ENCODE measurements at places on chromosomes 12 and 14.

- DNase-seq = no peak
Measured at GRCh38 chr14:50373959-50374358, 22.7 kb downstream of the CDKL1 start.

DNA sequence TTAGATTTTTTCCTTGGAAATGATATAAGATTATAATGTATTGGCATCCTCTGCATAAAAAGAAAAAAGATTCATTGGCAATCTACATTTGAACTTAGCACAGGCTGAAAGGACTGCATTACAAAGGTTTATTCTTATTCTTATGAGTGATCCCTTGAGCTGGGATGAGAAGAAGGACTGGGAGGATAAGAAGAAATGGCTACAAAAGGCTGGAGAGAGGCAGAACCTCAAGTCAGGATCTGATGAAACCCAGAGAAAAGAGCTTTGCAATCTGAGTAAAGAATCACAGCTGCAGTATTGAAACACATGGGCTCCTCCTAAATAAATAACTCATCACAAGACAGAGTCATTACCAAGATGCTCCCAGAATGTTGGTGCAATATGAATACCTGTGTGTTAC is 1635.4 kb upstream of the FLRT2 start:
- DNase-seq = no peak

DNA sequence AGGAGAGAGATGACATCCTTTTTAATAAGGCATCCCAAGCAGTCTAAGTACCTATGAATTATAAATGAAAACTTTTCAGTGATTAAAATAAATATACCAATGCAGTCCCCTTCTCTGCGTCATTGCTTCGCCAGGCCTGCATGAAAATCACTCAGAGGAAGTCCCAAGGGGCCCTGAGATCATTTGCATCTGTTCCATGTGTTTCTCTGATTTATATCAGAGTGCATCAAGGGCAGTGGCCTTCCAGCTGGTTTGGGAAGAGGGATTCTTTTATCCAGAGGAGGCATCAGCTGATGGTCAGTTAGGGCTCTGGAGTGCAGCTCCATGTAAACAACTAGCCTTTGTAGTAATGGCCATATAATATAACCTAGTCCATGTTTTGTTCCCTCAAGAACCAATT is 210.1 kb downstream of the RGS6 start:
- DNase-seq = no peak

GRCh38 chr12:105725054-105725453 is 394.6 kb downstream of the C12orf75 start:
- DNase-seq = no peak

- no peak for DNase-seq
Measured at GRCh38 chr12:106066051-106066705, 72.6 kb downstream of the NUAK1 start.

DNA sequence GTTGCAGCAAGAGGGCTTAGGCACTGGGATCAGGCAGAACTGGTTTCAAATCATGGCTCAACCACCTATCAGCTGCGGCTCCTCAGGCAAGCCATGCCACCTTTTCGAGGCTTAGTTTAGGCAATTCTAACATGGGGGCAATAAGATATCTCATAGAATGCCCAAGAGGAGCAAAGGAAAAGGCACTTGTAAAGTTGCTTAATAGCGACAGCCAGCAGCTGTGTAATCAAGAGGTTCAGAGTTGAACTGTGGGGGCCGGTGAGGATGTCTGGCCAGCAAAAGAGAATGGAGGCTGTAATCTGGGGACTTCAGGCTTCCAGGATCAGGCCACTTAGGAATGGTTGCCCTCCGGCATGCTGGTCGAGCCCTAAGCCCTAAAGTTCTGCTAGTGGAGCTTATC is 3.0 kb upstream of the TCHP start:
- DNase-seq = no peak

GRCh38 chr14:65164068-65164824 is 61.9 kb upstream of the MAX start:
- peak; percentile 77 for DNase-seq

DNA sequence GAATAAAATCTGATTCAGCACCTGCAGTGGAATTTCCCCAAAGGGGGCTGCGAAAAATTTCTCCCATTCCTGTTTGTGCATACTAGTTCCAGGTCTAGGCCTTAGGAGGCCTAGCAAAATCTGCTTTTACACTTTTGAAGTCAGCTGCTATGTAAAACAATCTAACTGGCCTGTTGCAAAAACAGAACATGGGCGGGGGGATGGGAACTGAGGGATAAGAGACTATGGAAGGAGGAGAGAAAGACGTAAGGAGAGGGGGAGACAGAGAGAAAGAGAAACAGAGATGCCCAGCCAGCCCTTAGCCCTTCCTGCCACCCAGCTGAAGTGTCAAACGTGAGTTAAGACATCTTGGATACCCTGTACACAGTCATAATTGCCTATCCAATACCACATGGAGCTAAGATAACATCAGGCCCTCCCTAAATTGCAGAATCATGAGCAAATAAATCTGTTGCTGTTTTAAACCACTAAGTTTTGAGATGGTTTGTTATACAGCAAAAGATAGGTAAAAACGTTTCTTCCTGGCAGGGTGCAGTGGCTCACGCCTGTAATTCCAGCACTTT is 45.6 kb downstream of the SPTLC2 start:
- no peak for DNase-seq

DNA sequence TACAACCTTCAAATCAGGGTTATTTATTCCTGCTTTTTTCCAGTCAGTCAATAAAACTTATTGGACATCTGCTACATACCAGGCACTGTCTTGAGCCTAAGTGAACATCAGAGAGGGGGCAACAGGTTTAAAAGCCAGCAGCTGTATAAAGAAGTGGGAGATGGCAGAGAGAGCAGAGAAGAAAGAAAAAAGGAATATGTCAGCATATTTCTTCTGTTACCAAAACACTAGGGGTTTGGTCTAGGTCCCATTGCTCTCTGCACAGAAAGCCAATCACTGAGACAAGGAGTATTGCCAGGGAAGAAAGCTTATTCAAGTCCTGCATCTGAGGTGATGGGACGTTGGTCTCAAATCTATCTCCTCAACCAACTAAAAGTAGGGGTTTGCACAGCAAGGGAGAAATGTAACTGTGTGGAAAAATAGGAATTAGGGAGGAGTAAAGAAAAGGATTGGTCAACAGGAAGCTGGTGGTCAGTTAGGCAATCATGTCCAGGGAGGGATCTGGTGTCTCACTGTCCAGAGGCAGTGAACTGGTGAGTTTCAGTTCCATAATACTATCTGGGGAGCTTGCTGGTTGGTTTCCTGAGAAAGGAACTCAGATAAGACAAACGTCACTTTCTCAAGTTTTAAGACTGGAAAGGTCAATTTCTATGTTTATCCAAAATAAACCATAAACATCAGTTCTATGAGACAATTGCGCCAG is 107.5 kb downstream of the PHLDA1 start:
- no peak for DNase-seq

GRCh38 chr14:65103150-65103760 is 938 bp upstream of the MAX start:
- DNase-seq = peak; percentile 52

DNA sequence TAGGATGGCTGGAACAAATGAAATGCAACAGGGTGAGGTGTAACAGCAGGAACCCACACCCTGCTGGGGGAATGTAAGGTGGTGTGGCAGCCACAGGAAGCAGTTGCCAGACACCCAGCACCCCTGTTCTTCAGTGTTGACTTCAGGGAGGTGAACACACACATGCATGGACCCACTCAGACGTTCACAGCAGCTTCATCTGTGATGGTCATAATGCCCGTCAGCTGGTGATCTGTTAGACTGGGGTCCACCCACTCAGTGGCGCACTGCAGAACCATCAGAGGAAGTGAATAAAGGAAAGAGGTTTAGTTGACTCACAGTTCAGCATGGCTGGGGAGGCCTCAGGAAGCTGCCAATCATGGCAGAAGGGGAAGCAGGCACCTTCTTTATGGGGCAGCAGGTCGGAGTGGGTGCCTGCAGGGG is 22.7 kb upstream of the TEX22 start:
- peak; percentile 11 for DNase-seq

DNA sequence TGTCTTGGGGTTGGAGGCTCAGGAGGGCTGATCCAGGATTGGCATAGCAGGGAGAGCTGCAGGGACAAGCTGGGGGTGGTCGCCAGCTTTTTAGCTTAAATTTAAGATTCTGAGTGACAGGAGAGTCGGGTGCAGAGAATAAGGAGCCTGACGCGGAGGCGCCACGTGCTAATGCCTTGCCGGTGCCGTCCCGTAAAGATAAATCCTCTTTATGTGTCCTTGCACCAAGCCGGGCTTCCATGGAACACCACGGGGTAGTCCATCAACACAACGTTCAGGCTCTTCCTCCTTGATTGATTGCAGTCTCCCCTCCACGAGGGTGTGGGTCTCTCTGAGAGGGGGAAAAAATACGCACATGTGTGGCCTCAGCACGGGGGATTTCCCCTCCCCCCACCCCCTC is 3.9 kb downstream of the DLK1 start:
- DNase-seq = no peak

- peak; percentile 31 for DNase-seq
Measured at GRCh38 chr14:96938946-96939345, 141.8 kb downstream of the VRK1 start.

DNA sequence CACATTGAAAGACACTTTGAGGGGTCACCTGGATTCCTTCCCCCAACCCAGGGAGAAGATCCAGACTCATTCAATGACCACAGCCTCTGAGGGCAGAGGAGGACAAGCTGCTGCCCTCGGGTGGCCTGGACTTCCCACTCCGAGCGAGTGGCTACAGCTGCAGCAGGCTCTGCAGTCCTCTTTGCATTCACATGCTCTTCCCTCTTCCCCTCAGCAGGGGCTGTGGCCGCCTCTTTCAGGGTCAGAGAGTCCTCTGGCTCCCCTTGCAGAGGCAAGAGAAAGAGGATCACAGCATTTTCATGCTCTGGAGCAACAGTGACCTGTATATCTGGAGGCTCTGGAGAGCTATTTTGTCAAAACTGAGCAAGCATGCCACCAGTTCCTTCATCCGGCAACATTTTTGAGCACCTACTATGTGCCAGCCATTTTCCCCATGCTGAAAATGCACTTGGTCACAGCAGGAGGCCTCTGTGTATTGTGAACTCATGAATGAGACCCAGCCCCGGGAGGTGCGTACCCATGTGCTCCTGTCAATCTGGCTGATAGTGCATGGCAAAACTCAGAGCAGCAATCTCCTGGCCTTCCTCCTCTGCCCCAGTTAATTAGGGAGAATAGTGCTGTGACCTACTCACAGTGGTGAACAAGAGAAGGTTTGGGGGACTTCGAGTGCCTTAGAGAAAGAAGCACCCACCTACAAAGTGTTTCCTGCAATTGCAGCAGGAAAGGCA is 42.9 kb upstream of the KCNA5 start:
- no peak for DNase-seq

DNA sequence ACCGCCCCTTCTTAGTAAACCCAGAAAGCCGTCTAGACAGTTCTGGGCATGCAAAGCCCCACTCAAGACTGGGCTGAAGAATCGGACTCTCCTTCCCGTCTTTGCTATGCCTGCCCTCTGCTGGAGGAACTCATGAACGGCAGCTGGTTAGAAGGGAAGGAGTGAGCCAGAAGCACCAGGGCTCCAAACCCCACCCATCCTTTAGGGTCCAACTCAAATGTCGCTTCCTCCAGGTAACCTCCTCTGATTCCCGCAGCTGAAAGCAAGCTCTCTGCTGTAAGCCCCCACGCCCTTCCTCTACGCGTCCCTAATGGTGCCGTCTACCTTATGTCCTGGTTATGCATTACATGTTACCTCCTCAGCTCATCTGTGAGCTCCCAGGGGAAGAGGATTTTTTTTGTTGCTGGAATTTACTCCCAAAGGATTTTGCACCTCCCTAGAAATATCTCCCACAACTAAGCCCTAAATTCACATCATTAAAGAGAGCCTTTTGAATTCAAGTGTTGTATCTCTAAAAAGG is 59.0 kb upstream of the SCN8A start:
- DNase-seq = peak; percentile 83

- no peak for DNase-seq
Measured at GRCh38 chr14:49058511-49058910, 527.7 kb downstream of the RPS29 start.

DNA sequence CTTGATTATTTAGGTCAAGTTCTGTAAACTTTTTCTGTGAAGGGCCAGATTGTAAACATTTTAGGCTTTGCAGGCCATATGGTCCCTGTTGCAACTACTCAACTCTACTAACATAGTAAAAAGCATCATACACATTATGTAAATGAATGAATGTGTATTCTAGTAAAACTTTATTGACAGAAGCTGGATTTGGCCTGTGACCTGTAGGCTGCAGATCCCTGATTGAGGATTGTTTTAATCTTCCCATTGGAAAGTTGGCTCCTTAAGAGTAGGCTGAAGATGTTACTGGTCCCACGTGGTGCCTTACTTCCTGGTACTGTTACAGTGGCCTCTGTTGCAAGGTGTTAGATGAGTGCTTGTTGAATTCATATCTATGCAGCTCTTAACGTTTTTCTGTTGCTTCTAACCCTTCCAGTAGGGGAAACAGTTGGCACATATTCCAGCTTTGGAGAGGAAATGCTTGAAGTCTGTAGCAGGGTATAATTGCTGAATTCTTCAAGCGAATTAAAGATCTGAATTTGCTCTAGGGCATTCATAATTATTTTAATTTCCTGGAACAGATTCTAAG is 133.6 kb upstream of the DNM1L start:
- DNase-seq = no peak

DNA sequence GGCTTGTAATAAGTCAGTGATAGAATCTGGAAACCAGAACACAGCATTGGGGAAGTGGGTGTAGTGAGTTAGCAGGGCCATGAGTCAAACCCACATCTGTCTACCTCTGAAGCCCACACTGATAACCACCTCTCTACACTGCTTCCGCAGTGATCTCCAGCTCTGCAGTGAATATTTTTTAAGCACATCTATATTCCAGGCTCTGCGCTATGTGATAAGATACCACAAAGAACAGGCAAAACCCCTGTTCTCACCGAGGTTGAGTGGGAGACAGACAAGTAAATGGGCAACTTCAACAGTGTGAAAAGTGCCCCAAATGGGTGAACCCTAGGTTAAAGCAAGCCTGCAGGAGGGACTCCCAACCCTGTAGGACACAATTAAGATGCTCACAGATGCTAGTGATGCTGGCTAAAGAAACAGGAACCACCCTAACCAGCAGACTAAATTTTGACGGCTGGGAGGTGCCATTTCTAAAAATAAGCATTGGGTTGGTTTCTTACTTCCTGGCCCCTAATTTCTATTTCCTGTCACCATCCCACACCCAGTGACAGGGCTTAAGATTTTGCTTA is 375.0 kb downstream of the DPF3 start:
- DNase-seq = peak; percentile 45

- DNase-seq = peak; percentile 31
Measured at GRCh38 chr12:56315249-56315621, 553 bp downstream of the CNPY2 start.

DNA sequence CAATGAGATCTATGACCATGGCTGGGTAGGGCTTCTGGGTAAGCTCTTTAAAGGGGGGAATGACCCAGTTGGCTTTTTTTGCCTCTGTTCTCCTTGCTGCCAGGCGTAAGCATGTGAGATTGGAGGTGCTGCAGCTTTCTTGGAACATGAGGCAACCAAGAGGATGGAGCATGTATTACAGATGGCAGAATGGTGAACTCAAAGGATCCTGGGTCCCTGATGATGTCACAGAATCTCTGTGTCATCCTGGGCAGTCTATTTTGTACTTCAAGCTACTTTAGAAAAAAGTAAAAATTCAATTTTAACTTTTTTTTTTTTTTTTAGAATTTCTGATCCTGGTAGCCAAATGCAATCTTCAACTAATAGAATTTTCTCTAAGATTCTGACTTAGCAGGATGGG is 8.0 kb downstream of the KRT82 start:
- no peak for DNase-seq

- no peak for DNase-seq
Measured at GRCh38 chr14:103499709-103500108, 22.9 kb downstream of the CKB start.
